Naive B cell (primary cell): ENCODE measurements at places on chromosomes 11 and 22.

DNA sequence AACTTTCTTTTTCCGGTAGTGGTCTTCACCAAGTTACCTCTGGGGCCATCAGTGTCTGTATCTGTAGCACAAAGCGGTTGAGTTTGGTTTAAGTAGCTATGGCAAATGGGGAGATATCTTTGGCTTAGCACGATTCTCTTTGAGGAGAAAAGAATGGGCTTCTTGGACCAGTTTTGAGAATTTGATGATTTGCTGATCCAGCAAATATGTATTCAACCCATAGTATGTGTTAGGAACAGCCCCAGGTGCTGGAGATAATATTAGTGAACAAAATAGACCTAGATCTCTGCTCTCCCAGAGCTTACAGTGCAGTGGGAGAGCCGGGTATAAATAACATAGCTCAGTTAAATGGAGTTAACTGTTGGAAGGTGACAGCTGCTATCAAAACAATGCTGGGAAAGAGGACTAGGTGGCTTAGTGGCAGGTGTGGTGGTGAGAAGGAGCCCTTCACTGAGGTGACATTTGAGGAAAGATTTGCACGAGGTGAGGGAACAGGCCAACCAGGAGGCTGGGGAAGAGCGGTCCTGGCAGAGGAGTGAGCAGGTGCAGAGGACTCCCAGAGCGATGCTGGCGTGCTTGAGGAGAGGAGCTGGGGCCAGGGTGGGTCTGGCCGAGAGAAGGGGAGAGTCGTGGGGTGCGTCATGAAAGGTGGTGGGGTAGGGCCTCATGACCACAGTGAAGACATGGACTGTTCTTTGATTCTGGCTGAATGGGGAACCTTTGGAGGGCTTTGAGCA is 5.0 kb downstream of the TBC1D22A start:
- DNase-seq = no peak

DNA sequence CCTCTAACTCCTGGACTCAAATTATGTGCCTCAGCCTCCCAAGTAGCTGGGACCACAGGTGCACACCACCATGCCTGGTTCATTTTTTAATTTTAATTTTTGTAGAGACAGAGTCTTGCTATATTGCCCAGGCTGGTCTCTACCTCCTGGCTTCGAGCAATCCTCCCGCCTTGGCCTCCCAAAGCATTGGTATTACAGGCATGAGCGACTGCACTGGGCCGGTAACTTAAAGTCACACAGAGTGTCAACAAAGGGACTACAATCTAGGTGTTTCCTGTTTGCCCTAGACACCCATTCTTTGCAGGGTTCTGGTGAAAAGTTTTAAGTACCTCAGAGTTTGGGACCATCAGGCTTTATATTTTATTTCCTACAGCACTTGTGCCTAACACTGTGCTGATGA is 8.4 kb downstream of the UVRAG start:
- no peak for DNase-seq

- DNase-seq = peak; percentile 18
Observed at GRCh38 chr11:77187776-77188632, 60.0 kb downstream of the MYO7A start.

DNA sequence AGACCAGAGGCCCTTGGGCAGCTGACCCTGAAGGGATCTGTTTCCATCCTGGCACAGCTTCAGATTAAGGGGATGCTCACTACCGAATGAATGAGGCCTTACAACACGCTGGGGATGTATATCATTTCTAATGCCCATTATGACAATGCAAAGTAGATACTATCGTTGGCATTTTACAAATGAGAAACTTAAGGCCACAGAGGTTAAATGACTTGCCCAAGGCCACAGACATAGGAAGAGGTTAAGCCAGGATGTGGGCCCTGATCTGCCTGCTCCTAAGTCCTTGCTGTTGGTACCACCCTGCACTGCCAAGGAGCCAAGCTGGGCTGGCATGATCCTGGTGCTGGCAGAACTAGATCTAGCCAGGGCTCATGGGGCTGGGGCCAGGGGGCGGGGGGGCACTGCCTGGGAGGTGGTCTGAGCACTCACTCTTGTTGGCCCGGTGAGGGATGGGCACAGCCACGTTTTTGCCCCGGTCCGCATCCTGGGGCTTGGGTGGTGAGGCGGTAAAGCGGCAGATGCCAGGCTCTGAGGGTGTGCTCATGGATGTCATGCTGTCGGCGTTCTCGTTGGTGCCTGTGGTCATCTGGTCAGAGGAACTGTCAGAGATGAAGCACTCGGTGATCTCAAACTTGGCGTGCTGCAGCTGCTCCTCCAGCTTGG is 102.8 kb downstream of the CEP164 start:
- no peak for DNase-seq

DNA sequence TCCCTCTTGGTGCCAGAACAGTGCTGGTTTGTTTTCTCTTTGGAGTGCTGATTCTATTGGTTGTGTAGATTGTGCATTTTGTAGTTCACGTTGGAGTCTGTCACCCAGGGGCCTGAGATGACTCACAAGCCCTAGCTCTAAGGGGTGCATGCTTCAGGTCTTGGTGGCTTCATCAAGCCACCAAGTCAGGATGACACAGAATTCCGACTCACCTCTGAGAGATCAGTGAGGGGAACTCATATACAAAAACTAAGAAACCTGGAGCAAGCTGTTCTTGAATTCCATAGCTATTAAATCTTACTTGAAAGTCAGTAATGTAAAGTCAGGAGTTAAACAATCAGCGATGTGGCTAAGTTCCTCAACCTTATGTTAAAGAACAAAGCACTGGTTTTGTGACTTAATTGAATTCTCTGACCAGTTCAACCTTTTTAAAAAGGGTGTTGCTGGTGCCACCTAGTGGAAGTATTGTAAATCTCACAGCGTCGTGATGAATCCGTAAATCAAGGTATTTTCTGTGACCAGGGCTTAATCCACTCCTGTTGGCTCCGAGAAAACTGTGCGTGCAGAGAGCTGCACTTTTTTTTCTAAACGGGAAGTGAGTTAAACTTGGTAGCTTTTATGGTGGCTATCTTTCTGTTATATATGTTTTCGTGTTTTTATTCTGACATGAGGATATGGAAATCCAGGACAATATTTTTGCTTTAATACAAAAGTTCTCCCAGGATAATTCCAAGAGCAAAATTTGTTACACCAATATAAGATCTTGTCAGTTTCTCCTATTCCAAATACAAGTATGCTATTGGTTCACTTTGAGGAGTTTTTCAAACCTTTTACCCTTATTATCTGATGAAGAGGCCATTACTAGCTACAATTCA is 14.6 kb downstream of the MMP13 start:
- DNase-seq = peak; percentile 23

- DNase-seq = no peak
Observed at GRCh38 chr11:83449338-83449913, 163.3 kb upstream of the CCDC90B start.
